ENCODE measurements at places on chromosomes 1 and 21.
A peak's percentile ranks its signal among the peaks of the same experiment; 100 is the strongest.

DNA sequence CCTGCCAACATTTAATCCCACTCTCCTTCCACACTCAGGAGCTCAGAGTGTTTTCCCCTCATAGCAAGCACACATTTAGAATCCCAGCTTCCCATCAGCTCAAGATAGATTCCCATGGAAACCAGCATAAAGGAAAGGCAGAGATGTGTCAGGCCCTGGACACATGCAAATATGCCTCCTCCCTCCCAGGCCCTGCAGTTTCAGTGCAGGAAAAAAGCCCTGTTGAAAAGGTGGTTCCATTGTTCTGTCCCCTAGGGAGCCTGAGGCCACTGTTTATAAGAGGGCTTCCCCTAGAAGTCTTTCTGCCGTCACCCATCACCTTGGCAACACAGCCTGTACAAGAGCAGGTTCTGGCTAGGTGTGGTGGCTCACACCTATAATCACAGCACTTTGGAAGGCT is 3.6 kb downstream of the CACNA1S start:
- no peak for DNase-seq

DNA sequence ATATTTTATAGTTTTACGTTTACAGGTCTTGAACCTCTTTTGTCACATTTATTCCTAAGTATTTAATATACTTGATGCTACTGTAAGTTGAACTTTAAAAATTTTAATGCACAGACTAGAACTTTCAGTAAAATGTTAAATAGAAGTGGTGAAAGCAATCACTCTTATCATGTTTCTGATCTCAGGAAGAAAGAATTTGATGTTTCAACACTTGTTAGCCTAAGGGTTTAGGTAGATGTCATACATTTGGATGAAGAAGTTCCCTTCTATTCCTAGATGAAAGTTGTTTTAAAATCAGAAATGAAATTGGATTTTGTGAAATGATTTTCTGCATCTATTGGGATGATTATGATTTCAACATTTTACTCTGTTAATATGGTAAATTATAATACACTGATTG is 63.6 kb upstream of the TTLL7 start:
- DNase-seq, result no peak

DNA sequence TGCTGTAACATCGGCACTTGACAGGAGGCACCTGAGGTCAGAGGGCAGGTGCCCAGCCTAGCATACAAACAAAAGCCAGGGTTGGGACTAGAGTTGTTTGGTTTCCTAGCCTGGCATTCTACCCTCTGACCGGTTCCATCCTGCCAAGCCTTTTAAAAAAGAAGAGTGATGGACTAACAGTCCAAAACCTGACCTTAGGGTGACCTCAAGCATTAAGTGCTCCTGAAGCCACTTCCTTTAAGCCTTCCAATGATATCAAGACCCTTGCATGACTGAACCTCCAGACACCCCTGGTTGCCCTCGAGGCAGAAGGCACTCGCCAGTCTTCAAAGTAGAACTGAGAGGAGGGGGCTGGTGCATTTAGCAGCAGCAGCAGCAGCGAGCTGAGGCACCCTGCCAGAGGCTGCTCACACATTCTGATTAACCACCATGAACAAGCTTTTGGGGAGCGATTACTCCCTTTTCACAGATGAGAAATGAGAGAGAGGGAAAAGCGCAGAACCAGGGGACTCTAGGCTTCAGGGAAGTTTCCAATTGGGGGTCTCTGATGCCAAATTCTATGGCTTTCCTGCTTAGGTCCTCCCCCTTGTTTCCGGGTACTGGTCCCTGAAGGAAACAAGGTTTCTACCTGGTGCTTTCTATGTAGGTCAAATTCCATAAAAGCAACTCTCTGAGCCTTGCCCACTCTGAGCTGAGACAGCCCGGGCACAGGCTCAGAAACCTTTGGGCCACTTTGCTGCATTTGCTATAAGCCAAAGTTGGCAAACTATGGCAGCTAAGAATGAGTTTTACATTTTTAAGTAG is 9.2 kb downstream of the SLC2A1 start:
- no peak for DNase-seq

GRCh38 chr1:24154215-24154614 is 11.3 kb upstream of the IL22RA1 start:
- DNase-seq, result no peak

DNA sequence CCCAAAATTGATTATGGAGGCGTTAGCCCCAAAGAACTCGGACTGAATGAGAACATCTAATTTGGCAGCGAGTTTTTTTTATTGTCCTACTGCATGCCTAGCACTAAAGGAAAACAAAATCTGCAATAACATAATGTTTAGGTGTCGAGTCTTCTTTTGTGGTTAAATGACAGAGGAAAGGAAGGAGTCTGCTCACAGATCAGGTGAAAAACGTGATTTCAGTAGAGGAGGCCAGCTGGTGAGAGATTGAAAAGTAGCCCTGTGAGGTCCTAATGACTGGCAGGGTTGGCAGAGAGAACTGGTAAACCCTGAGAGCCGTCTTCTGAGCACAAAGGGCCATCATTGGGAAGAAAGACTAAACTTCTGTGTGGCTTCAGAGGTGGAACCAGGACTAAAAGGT is 24.2 kb downstream of the WDTC1 start:
- no peak for DNase-seq

DNA sequence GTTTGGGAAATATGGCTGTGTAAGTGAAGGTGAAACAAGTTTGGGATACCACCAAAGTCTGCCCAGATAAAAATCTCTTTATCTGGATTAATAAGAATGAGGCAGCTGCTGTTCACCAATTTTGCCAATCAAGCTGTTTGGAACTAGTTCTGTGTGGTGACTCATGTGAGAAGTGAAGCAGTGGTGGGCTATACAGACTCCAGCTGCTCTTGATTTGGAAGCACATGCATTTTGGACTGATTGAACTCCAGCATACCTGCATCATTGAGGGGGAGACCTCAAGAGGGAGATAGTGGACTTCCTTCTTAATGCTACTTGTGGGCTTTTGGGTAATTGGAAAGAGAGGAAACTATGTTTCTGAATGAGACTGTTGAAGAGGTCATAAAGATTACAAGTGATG is 99.2 kb upstream of the B3GALT2 start:
- no peak for DNase-seq

GRCh38 chr1:220450927-220451326 is 77.0 kb upstream of the MARK1 start:
- no peak for DNase-seq

GRCh38 chr1:52150946-52151345 is 9.1 kb downstream of the ZFYVE9 start:
- DNase-seq, result no peak

DNA sequence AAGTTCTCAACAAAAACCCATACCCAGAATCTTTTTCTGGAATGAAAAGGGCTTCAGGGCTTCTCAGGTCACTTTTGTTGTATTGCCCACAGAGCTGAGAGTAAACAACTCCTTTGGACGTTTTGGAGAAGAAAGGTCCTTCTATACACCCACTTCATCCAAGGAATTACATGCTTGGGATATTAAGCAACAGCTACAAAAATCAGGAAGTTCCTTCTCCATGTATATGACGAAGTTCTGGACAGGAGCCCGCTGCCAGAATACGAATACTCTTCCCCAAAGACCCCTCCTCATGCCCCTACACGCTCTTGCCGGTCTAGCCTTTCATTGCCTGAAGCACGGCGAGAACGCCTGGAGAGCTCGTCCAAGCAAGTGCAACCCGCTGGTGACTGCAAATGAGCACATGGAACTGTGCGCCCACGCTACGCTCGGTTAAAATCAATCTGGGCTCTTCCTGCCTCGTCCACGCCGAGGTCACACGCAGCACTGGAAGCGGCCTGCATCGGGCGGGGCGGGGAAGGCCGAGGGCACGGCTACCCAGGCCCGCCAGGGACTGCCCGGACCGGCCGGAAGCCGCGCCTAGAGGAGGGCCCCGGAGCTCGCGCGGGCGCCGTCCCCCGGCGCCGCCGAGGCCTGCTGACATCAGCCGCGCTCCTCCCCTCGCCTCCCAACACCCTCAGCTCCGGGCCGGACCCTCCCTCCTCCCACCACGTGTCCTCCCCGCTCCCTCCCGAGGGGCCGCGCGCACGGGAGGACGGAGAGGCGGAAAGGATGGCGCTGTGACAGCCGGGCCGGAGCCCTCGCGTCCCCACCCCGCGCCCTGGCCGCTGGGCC is at the start of gene POGK:
TSS of gene POGK (plus strand) at position 710 of the 834 bp plus-strand sequence. CDS start 1,482 bp downstream, outside the sequence.
- DNase-seq, result peak; percentile 91

DNA sequence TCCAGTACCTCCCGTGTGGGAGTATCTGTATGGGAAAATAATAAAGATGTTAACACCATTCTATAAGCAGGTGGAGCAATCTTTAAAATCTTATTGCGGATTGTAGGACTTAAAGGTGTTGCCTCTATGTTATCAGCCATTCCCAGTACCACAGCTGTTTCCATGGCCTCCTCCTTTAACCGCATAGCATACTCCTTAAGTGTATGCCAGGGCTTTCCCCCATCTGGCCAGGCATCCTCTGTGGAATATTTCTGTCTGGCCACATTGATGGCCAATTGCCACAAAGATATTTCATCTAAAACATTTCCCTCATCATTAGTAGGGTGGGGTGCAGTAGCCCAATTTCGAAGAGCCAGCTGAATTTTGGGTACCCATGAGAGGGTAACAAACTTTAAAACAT is 7.3 kb upstream of the STUM start:
- no peak for DNase-seq
